ENCODE measurements at places on chromosomes 5 and 9.

DNA sequence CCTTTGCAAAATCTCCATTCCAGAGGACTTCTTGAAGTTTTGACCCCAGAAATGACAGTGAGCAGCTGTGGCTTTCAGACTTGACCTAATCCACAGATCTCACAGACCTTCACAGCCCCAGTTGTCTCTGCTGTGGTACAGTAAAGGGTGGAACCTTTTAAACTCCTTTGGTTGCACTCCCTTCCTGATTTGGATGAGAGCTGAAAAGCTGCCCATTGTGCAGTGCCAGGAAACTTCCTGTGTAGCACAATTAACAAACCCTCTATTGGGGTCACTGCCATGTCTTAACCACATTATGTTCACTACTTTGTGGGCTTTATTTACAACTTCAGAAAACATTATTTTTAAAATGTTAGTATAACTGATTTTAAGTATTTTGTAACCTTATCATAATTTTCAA is 56.7 kb upstream of the PCSK5 start:
- DNase-seq, result no peak

GRCh38 chr5:145180371-145180770 is 654.8 kb downstream of the PRELID2 start:
- DNase-seq, result no peak

- DNase-seq, result no peak
Measured at GRCh38 chr9:133666845-133667244, 30.7 kb downstream of the DBH start.

- DNase-seq, result no peak
Measured at GRCh38 chr5:64690417-64691151, at the start of gene SHISAL2B. Gene SHISAL2B, plus strand, starts transcription at chr5:64690503. Its CDS starts 121 bp downstream, at chr5:64690624.

DNA sequence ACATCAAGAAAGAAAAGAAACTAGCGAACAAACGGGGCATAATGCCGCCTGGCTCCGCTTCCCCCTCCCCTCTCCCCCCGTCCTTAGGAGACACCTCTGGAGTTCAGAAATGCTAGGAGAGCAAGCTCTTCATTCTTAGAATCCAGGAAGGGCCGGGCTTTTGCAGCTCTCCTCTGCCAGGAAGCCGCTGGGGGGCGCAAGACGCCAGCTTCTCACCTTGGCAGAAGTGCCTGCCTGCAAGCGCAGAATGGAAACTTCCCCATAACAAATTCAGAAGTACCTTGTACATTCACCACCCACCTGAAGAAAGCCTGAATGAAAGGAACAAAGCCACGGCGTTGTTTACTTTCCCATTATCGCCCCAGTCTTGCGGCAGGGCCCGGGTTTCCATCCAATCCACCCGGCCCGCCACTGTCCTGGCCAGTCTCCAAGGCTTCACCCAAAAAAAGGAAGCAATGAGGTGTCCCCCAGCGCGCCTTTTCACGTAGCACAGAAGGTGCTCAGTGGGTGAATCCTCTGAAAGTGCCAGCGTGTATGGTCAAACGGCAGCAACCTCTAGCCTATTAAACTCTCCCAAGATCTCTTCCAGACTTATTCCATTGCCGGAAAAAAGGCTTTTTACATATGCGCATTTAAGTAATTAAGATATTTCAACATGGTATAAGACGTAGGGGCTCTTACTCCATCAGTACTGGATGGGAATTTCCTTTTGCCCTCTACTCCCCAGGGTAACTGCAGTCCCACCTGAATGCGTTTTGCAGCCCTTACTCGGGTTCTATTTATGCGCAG is 1.6 kb upstream of the GADD45G start:
- DNase-seq, result peak; percentile 86

Measured in A172 (cell line).